ENCODE measurements at places on chromosomes 3 and 15. TPM values are rescaled to one million over a fixed set of nuclear protein-coding genes. Genes with fewer than 3 reads are reported as not detected.
A peak's percentile ranks its signal among the peaks of the same experiment; 100 is the strongest.

DNA sequence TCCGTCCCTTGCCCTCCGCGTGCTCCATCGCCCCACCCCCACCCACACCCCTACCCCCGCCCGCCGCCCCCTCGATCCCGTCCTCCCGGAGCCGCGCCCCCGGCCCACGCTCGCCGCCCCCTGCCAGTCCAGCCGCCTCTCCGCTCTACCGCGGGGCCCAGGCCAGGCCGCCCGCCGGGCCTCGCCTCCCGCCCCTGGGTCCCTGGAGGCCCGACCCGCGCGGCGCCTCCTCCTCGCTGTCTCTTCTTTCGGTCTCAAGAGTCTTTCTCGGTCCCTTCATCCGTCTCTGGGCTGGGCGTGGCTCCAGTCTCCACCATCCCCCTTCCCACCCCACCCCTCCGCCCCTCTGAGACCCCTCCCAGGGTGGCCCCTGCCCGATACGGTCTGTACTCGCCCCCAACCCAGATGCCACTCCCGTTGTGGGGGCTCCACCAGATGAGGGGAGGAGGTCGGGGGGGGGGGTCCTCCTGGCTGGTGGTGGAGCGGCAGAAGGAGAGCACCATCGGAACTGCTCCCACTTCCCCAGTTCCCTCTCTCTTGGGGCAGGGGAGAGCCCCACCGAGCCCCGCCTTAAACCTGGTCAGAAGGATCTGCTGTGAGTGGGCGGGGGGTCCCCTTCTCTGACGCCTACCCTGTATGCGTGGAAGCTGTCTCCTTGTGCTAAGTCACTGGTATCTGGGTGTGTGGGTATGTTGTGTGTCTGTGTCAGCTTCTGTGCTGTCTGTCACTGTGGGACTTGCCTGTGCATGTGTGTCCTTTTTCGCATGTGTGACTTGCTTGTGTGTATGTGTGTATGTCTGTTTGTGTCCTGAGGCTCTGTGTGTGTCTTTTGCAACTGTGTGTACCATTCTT lies 1.0 kb downstream of the PRKCD start:
- DNase-seq = peak; percentile 72

GRCh38 chr15:101844916-101845315 lies 32.9 kb downstream of the OR4F15 start:
- no peak for DNase-seq

GRCh38 chr3:39098473-39099000 lies 8.9 kb downstream of the GORASP1 start:
- no peak for DNase-seq

DNA sequence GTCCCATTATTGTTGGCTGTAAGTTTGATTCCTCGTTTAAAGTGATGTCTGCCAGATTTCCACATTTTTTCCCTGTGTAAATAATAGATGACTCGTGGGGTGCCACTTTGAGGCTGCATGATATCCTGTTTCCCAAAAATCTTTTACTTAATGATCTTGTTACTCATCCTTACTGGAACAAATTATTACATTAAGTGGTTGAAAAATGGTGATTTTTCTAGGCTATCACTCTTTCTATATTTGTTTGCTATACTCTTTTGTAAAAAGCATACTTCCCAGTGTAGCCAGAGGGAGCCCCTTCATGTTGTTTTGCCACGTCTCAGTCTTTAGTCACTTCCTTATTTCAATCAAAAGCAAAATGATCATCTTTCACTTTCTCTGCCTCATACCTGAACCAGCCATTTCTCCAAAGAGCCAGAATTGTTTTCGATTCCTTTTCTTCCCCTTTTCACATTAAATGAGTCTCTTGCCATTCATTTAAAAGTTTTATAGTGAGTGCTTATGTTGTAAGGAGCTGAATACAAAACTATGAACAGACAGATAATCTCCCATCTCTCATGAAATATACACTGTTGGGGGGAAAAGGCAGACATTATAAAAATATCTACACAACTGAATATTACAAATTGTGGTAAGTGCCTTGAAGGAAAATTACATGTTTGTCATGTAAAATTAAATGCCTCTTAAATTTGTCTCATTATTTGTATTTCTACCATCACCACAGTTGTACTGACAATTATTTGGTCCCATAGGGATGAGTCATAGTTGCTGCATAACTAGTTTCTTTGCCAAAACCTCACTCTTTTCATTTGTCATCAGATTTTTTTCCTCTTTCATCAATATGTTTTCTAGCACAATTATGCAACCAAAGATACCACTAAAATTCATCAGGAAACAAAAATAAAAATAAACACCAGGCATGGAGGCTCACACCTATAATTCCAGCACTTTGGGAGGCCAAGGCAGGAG lies 41.5 kb downstream of the ADGRG7 start:
- DNase-seq = peak; percentile 57

GRCh38 chr15:66477011-66477410 lies 20.6 kb downstream of the SNAPC5 start:
- DNase-seq = no peak

DNA sequence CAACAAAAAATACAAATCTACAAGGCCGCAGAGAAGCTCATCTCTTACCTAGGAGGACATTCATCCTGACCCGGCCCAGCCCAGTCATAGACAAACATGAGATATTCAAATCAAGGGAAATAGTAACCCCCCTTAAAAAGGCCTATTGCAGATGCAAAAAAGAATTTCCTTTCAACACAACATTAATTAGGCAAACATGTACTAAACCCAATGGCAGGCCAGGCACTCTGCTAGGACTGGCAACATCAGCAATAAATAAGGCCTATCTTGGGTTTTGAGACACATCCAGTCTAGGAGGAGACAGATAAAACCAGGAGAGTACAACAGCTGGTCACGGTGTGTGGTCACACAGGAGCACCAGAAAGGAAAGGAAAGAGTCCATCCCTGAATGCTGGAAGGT lies 61.4 kb downstream of the ADCY5 start:
- DNase-seq = no peak

Gene PLD1
- total RNA-seq = not detected

Gene FBXL2
- not detected for total RNA-seq

- no peak for DNase-seq
Measured at GRCh38 chr3:157117875-157118654, 41.9 kb downstream of the CCNL1 start.

- no peak for DNase-seq
Measured at GRCh38 chr3:156180077-156180476, 59.7 kb downstream of the KCNAB1 start.

- DNase-seq = no peak
Measured at GRCh38 chr3:177460047-177460446, 262.8 kb upstream of the TBL1XR1 start.

Gene THSD4
- total RNA-seq = not detected

Gene LRTM1
- not detected for total RNA-seq

- no peak for DNase-seq
Measured at GRCh38 chr3:4373669-4374068, 70.5 kb downstream of the SETMAR start.

GRCh38 chr15:60713119-60714084 lies 234.5 kb upstream of the ICE2 start:
- DNase-seq = no peak

Gene MTHFS
- 47.0 TPM for total RNA-seq

DNA sequence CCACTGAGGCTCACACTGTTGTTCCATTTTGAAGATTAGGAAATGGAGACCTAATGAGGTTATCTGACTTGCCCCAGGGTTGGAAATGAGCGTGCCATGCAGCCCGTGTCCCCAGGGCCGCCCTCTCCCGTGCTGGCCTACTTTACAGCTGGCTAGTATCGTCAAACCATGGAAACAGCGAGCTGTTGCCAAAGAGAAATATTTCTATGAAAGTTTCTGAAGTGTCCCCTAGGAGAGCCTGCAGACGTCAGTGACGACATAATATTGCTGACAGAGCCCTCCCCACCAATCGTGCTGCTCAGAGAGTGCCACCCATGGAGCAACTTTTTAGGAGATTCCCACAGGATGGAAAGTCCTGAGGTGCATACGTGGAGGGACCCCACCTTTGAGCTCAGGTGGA lies 11.2 kb upstream of the FAM174B start:
- DNase-seq = no peak

GRCh38 chr3:153927107-153927506 lies 194.1 kb upstream of the ARHGEF26 start:
- no peak for DNase-seq

Gene TRH
- total RNA-seq = not detected

DNA sequence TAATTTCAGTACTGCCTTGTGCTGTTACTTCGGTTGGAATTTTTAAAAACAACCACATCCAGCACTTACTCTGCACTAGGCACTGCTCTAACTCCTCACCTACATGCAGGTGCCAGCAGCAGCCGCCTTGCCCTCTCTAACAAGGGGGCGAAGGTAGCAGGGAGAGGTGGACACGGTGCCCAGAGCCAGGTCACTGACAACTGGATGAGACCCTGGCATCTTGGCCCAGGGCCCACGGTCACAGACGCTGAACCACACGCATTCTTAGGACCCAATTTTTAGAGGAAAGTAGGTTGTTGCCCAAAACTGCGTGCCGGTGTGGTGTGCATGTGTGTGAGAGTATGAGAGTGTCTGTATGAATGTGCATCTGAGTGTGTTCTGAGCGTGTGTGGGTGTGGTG lies 63.4 kb upstream of the GATA2 start:
- DNase-seq = no peak

GRCh38 chr15:78614021-78614420 lies 6.8 kb downstream of the CHRNA3 start:
- DNase-seq = no peak

- DNase-seq = no peak
Measured at GRCh38 chr15:83571820-83572707, 81.9 kb upstream of the ADAMTSL3 start.

GRCh38 chr3:5194801-5195509 lies 7.4 kb downstream of the EDEM1 start:
- peak; percentile 66 for DNase-seq

Gene RNU6-1
- total RNA-seq = not detected

GRCh38 chr3:184155644-184156521 lies 706 bp downstream of the DVL3 start:
- peak; percentile 62 for DNase-seq

Gene WDR72
- not detected for total RNA-seq

Gene ISLR2
- not detected for total RNA-seq

GRCh38 chr3:176690083-176690869 lies 507.0 kb downstream of the TBL1XR1 start:
- DNase-seq = no peak

DNA sequence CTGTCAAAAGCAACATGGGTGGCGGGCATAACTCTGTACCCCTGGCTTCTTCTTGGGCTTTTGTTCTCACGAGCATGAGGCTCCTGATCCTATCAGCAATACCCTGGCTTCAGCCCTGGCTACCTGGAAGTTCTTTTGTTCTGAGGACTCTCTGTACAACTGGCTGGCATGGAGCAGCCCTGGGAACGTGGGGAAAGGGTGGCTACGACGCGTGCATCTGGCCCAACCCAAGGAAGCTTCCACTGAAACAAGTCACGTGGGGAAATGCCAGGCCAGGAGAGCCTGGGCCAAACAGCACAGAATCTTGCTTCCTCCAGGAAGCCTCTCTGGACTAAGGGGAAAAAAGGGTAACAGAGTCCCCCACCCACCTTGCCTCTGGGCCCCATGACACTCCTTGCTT lies 22.7 kb upstream of the ATP2B2 start:
- DNase-seq = no peak

DNA sequence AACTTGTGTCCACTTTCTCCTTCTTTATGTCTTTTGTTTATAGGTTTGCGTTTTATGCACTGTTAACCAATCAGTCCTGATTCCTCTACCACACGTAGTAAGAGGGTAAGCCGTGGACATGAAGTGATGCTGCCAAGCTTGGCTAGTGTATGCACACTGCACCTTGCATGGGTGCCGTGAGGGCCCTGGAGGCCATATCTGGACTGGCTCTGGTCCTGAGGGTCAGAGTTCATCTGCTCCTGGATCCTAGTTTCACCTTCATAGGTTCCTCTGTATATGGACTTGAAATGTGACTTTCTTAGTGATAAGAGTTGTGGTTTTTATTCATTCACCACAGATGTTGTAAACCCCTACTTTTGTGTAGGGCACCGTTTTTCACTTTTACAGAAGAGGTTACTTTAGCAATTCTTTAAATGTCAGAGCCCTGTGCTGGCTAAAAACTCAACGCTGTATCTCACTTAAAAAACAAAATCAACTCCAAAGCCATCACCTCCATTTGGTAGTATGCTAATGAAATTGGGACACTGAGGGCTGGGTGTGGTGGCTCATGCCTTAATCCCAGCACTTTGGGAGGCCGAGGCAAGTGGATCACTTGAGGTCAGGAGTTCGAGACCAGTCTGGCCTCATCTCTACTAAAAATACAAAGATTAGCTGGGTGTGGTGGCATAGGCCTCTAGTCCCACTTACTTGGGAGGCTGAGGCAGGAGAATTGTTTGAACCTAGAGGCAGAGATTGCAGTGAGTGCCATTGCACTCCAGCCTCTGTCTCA lies 22.9 kb downstream of the SIAH2 start:
- peak; percentile 51 for DNase-seq

GRCh38 chr15:62809968-62810260 lies 232.6 kb upstream of the TPM1 start:
- no peak for DNase-seq

Gene HLTF
- 22.0 TPM for total RNA-seq

DNA sequence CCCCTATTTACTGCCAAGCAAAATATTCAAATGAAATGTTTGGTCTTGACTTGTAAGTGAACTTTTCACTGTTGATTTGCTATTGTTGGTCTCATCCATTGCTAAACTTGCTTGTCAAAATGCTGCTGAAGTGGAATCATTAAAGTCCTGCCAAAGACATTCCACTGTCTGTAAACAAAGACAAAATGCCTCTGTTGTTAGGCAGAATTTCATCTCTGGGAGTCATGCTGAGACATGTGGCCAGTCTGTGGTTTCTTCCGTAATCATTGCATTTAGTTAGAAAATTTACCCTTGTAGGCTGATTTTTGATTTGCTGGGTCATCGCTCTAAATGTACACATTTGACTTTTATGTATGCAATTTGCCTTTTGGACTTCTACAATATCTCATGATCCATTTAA lies 577.7 kb downstream of the MECOM start:
- DNase-seq = no peak

DNA sequence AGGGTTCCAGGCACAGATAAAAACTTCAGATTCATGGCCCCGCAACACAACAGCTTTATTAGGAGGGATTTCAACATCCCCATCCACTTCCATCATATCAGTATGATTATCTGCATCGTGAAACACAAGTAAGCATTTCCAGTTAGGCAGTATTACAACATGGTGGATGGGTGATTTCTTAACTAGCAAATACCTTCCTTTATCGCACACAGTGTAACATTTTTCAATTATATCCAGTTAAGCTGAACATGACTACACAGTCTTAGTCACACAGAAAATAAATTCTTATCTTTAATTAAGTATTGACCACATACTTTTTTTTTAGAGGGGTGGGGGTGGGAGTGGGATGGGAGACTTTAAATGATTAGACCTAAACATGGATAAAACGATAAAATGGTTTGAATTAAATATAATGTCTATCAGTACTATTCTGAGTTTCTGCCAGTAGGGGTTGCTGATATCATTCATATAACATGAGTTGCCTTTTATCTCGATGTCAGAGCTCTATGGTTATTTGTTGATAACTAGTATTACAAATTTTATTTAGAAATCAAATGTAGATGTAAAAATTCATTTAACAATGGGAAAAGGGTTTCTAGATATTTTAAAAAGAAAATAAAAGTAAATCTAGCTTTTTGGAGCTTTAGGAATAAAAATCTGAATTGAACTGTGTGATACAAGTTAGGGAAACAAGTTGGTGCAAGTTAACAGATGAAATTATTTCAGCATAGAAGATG lies 146.6 kb downstream of the TBL1XR1 start:
- no peak for DNase-seq

- DNase-seq = no peak
Measured at GRCh38 chr15:41183581-41183980, 47.0 kb downstream of the EXD1 start.

- DNase-seq = no peak
Measured at GRCh38 chr15:48703544-48703943, 58.0 kb upstream of the FBN1 start.

Gene IL16
- total RNA-seq = 36.4 TPM

Measured in activated naive CD4-positive, alpha-beta T cell treated with anti-CD3 and anti-CD28 coated beads for 36 hours (primary cell).